Esophagus squamous epithelium (tissue), 5 donors: ENCODE measurements at places on chromosomes 2 and 18. TPM values are rescaled to one million over a fixed set of nuclear protein-coding genes. Genes with fewer than 3 reads are reported as not detected.

RESP18 gene
- total RNA-seq, result not detected

CRYBA2 gene
- total RNA-seq, result not detected

ASPRV1 gene
- 0.31 TPM for total RNA-seq

UGT1A7 gene
- 145 TPM for total RNA-seq

NOL4 gene
- not detected for total RNA-seq

APOB gene
- not detected for total RNA-seq

TTC39C gene
- total RNA-seq, result 12.3 TPM

GNLY gene
- 6.1 TPM for total RNA-seq

TOGARAM2 gene
- not detected for total RNA-seq

MC5R gene
- not detected for total RNA-seq

MROH2A gene
- total RNA-seq, result 2.1 TPM
